NCI-H187 treated with DMSO at 0.1 percent for 48 hours (cell line): ENCODE measurements at places on chromosomes 11 and 22.
A peak's percentile ranks its signal among the peaks of the same experiment; 100 is the strongest.

DNA sequence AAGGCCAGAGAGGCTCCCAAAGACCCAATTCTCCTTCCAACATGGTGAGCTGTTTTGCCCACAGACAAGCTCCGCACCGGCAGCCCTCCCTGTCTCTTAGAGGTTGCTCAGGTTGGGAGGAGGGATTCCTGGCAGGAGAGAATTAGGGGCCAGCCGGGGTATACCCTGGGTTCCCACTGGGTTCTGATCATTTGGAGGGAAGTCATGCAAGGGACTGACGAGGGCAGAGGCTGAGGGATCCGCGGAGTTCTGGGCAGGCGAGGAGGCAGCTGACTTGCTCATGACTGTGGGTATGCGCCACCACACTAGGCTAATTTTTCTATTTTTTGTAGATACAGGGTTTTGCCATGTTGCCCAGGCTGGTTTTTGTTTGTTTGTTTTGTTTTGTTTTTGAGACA, 4.6 kb downstream of the ST3GAL4 start:
- no peak for DNase-seq

GRCh38 chr11:93849751-93850593, 446 bp downstream of the VSTM5 start:
- no peak for DNase-seq

DNA sequence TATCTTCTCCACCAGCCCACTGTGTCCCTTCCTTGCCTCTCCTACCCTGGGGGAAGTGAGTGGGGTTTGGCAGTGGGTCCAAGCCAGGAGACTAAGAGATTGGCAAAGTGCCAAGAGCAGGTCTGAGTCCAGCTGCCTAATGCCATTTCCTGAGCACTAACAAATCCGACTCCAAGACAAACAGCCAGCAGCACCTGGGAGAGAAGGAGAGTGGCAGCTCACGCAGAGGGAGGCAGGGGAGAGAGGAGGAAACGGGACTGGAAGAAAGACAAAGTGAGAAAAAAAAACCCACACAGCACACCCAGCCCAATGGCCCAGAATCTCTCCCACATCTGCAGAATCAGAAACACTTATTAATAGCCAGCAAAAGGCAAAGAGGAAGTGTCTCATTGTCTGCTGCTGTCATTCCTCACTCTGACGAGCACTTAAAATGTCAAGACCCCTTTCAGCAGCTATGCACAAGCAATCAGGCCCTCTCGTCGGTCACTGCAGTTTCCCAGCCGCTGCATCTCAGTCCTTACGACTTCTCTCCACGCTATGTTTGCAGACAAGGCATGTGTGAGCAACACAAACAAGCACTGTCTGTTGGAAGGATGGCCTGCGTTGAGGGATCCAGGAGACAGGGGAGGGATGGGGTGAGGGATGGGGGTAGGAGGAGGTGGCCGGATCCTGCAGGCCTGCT, 558.4 kb upstream of the CADM1 start:
- DNase-seq = peak; percentile 52

DNA sequence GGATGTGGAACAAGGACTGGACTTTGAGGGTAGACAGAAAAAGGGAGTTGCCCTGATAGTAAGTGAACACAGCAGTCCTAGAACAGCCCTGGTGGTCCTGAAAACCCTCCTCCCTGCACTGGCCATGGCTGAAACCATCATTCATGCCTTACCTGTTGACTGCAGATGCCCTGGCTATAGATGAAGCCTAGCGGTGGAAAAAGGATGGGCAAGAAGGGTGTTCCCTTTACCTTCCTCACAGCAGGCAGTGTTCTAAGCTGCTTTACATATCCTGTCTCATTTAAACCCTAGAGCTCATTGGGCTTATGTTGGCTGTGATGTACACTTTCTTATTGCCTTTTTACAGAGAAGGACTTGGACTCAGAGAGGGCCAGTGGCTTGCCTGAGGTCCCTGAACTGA, 133.6 kb downstream of the C11orf91 start:
- DNase-seq = no peak

DNA sequence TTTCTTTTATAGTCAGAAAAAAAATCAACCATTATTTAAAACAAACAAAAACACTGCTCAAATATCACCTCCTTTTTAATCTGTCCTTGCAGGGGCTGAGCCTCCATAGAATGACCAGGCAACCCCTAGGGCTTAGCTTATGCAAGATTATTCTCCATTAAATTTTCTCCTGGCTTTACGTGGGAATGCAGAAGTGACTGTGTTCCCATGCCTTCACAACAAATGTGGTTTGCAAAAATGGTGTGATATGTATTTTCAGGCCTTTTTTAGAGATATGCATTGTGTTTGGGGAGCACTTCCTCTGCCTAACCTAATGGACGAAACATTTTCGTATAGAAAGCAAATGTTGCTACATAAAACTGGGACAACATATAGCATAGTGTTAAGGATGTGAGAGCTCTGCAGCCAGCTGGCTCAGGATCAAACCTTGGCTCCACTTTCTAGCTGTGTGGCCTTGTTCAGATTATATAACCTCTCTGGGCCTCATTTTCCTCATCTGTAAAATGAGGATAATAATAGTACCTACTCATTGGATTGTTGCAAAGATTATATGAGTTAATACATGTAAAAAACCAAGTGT, 82.6 kb downstream of the PARVA start:
- no peak for DNase-seq
